ENCODE measurements at places on chromosomes 16 and 17.
A peak's percentile ranks its signal among the peaks of the same experiment; 100 is the strongest.

- no peak for DNase-seq
Measured at GRCh38 chr16:24966634-24967033, 48.5 kb downstream of the ARHGAP17 start.

DNA sequence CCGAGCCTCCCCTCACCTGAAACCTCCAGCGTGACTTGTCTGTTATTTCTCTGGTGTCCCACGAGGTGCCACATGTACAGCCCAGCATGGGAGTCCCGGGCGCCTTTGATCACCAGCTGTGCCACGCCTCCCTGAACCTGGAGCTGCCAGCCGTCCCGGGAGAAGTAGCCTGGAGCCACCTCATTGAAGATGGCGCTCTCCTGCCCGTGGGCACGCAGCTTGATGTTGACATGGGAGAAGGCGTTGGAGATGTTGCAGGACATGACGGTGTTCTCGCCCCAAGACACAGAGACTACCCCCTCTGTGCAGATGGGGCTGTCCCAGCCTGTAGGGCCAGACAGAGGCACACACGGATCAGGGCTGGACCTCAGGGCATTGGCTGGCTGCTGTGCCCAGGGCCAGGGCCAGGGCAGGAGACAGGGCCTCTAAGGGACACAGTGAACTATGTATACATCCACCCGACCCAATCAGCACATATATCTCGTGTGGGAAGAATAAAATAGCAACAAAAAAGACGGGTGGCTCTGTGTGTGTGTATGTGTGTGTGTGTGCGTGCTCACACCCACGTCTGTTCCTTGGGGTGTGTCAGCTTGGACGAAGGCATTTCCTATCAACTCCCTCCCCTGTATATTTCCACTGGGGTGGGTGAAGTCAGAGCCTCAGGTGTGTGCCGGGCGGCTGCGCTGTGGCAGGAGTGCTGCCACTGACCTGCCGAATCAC is 7.3 kb upstream of the CD7 start:
- no peak for DNase-seq

GRCh38 chr17:530851-531250 is 178.2 kb upstream of the RPH3AL start:
- no peak for DNase-seq

DNA sequence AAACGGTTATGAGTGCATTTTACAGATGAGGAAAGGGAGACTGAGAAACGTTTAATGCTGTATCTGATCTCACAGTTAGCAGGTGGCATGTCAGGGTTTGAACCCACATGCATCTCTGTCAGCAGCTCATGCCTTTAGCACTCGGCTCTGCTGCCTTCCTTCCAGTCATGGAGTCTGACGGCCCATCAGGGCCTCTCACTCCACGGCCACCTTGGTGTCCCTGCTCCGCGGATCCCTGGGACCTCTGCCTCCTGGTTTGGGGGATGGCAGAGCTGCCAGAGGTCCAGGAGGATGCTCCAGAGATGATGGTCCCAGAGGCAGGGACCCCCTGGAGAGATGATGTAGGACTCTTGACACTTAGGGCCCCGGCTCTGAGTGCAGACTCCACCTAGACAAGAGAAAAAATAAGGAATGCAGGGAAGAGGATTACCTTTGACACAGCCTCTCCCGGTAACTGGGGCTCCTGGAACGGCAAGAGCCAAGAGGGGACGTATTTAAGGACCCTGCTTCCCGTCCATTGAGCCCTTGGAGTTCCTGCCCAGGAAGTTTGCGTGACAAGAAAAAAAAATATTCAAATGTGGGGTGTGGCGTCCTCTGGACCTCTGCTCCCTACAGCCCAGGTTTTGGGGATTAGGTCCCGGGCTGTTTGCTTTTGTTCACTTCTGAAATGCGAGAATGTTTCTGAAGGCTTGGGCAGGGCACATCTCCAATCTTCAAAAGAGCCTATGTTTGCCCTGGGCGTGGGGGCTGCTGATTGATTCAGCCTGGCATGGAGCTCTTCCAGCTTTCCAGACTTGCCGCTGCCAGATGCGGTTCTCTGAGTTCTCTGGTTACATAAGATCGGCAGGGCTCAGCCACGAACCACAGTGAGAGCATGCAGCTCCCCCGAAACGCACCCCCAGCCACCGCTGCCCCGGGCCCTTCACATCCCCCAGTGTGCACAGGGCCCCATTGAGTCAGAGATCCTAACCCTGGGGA is at the start of gene ALDH3A1:
Gene ALDH3A1 (minus strand): TSS at position 470 of the 978 bp plus-strand sequence. CDS start 3,169 bp downstream, outside the sequence.
- DNase-seq = no peak

DNA sequence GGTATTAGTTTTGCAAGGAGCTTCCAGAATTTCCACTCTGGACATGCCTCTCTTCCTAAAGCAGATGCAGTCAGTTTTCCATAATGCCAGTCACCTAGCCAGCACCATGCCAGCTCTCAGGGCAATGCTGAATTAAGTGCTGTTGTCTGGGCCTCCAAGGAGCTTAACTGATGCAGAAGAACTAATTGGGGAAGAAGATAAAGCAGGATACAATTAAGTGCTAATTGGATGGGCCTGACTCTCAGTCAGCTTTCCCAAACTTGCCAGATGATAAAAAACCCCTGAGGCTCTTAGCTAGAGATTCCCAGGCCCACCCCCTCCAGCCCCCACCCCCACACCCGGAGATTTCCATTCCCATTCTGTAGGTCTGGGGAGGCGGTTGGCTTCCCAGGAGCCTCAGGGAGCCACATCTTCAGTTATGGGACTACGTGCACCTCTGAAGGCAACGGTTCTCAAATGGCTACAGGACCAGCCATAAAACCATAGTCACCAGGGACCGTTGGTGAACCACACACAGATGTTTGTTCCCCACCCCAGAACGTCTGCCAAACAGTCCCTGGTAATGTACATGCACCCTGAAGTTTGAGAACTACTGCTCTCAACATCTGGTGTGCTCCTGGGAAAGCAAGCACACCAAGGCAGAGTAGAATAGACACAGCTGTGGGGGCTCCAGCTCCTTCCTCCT is 499.1 kb upstream of the CDH5 start:
- no peak for DNase-seq

- no peak for DNase-seq
Measured at GRCh38 chr17:37737971-37738370, 6.9 kb downstream of the HNF1B start.

DNA sequence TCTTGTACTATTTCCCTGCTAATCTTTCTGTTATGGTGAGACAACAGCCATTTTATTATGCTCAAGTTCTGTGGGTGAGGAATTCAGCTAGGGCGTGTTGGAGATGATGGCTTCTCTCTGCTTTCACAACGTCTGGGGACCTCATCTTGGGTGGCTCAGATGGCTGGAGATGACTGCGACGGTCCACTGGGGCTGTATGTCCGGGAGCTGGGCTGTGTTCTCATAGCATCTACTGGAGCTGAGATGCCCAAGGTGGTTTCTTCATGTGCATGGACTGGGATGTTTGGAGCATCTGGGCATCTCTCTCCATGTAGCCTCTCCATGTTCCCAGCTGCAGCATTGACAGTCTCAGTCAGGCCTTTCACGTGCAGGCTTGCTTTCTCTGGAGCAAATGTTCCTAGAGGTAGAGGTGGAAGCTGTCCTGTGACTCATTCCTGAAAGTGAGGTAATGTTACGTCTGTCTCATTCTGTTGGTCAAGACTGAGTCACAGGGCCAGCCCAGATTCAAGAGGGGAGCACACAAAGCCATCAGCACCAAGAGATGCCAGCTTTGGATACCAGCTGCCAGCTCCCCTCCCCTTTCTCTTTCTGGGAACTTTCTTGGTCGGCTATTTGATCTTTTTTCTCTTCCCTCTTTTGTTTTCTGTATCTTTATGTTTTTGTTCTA is 96.2 kb downstream of the RAP1GAP2 start:
- peak; percentile 42 for DNase-seq

DNA sequence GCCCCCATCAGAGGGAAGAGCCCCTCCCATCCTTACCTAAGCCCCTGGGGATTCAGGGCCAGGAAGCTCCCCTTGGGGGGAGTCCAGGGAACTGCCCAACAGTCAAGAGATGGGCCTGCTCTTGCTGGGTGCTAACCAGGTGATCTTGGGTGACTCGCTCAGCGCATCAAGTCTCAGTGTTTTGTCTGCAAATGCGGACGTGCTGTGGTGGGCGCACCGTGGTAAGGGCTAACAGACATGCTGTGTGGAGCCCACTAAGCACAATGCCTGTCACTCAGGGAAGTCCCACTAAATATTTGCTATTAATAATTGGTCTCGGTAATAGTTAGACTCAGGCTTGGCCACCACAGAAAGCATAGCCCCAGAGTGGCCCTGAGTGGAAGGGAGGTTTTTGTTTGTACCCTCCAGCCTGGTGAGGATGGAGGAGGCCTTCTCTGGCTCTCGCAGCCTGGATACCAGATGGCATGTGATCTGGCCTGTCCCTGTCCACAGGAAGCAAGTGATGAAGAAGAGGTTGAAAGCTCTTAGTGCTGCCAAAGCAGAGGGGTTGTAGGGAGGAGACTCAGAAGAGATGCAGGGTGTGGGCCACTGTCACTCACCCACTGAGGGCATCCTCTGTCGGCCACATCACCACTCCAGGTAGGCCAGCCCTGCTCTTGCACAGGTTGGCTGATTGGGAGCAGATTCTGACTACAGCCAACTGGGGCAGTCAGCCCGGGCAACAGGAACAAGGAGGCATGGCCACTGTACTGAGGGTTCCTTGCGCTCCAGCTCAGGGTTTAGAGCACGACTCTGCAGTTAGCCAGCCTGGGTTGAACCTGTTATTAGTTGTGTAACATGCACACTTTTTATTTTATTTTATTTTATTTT is 69.8 kb upstream of the KSR1 start:
- DNase-seq = no peak

DNA sequence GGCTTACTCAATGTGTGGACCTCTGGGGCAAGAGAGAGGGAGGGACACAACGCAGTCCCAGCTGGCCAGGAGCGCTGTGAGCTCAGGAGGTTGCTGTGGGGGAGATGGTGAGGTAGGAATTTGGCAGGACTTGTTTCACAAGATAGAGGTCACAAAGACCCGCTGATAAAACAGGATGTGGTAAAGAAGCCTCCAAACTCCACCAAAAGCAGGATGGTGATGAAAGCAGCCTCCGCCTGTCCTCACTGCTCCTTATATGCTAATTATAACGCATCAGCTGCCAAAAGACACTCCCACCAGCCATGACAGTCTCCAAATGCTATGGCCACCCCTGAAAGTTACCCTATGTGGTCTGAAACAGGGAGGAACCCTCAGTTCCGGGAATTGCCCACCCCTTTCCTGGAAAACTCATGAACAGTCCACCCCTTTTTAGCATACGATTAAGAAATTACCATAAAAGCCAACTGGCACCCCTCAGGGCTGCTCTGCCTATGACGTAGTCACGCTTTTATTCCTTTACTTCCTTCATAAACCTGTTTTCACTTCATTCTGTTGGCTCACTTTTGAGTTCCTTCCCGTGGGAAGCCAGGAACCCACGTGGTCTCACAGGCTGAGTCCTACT is 5.3 kb upstream of the EIF4A3 start:
- DNase-seq = peak; percentile 32

- no peak for DNase-seq
Measured at GRCh38 chr16:57846078-57846697, 43.9 kb upstream of the KIFC3 start.

- DNase-seq = peak; percentile 51
Measured at GRCh38 chr16:66616592-66616991, 12.1 kb downstream of the CMTM3 start.

DNA sequence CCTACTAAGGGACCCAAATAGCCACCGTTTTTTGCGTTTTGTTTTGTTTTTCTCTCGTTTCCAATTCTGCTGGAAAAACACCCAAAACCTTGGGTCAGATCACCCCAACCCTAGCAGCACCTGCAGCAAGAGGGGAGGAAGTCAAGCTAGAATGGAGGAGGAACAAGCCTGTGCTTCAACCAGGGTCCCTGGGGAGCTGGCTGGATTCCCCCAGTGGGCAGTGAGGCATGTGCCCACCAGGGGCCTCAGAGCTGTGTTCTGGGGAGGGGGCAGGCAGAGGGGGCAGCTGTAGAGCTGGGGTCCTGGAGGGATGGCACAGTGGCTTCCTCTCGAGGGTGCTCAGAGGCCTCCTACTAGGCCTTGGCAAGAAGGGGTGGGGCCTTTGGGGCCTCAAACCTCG is 6.5 kb downstream of the CD79B start:
- no peak for DNase-seq

DNA sequence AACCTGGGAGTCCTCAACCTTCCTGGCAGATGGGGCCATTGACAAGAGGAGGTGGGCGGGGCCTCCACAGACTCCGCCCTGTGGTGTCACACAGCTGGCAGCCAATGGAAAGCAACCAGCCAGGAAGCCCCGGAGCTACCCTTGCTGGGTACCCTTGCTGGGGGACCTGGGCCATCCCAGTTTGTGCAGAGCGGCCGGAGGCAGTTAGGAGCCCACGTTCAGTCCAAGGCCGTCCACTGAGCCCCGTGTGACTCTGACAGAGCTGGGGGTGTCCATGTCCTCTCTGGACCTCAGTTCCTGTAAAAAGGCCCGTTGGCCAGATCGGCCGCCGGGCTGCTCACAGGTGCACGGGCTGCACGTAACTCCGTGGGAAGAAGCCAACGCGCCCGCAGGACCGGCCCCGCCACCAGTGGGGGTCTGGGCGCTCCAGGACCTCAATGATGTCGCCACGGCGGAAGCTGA is 17.1 kb upstream of the FAM83G start:
- DNase-seq = no peak

DNA sequence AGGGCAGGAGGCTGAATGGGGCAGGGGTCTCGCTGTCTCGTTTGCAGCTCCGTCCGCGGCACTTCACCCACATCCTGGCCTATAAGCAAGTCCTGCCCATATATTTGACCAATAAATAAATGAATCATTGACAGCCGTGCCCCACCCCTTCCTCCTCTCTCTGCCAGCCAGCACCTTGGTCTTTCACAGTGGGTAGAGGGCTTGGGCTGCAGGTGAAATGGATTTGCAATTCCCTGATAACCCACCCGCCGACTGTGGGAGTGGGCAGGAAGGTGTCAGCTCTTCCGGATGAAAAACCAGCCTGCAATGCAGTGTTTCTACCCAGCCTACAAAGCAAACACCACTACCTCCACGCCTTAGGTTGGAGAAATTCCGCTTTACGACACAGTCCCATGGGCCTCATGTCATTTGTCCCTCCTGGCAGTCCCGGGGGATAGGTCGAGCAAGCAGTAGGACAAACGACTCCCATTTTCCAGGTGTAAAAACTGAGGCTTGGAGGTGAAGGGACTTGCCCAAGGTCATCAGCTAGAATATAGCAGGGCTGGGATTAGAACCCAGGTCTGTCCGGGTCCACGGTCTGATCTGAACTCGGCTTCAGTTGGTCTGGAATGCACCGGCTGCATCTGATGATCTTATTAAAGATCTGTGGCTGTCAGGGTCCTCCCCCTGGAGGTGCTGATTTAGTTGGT is 79.0 kb downstream of the ABCC1 start:
- DNase-seq = no peak

- no peak for DNase-seq
Measured at GRCh38 chr16:87033021-87033471, 284.1 kb downstream of the C16orf95 start.

- no peak for DNase-seq
Measured at GRCh38 chr16:19393226-19394111, 24.2 kb upstream of the TMC5 start.

GRCh38 chr16:4217204-4218131 is 24.4 kb downstream of the SRL start:
- DNase-seq = no peak

All from inflammatory macrophage treated with lipopolysaccharide for 4 hours (primary cell).